SK-MEL-5 (cell line): ENCODE measurements at places on chromosomes 13 and 19. TPM values are rescaled to one million over a fixed set of nuclear protein-coding genes. Genes with fewer than 3 reads are reported as not detected.

CLPTM1 gene
- 24.8 and 35.9 TPM in 2 replicates for total RNA-seq

OR7A5 gene
- 0.43 and 0.79 TPM in 2 replicates for total RNA-seq

NOTCH3 gene
- 1.4 and 1.9 TPM in 2 replicates for total RNA-seq

UPK1A gene
- not detected in 2 replicates for total RNA-seq

KLF5 gene
- 2.6 and 3.7 TPM in 2 replicates for total RNA-seq

CGB5 gene
- not detected in 2 replicates for total RNA-seq

RASAL3 gene
- not detected in 2 replicates for total RNA-seq

ZNF611 gene
- 4.5 and 4.9 TPM in 2 replicates for total RNA-seq

PLEKHG2 gene
- 22.3 and 27.2 TPM in 2 replicates for total RNA-seq

- DNase-seq: no peak
Observed at GRCh38 chr13:48405875-48406274, 7.0 kb downstream of the LPAR6 start.

GRCh38 chr13:104779311-104779993, 1713.2 kb upstream of the SLC10A2 start:
- DNase-seq: no peak

DNA sequence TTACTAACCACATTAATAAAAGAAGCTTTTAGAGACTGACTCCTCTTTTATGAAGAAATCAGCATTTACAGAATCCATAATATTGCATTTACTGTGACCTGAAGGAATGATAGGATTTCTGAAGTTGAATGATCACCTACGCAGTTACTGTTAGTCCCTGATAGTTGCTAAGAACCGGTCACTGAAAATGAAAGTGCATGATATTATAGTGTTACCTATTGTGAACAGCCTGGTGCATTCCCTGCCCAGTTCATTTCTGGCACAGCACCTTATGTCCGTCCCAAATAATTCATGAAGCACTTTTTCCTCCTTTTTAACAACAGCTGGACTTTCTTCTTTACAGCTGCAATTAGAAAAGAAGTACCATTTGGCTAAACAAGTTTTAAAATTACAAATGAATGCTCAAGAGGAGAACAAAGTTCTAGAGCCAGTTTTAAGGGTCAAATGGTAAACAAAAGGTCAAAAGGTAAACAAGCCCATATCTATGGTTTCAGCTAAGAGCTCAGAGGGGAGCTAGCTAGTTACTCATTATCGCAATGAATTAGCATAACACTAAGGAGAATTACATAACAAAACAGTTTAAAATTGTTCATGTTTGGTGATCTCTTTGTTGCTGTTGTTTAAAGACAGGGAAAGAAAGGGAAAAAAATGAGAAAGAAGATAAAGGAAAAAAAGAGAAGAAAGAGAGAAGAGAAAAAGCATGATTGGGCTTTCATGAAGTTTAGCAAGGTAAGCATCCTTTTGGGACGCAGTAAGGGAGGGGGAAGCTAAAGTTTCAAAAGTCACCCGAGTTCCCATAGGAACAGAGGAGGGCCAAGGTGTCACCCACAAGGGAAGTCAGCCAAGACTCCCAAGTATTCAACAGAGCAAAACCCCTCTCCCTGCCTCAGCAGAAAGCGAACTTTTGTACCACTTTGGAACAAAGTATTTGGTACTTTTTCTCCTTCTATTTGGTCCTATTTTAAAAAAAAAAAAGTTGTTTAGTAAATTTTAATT, 50.2 kb downstream of the FLT3 start:
- DNase-seq: no peak

GRCh38 chr13:39311619-39312018, 273.4 kb downstream of the NHLRC3 start:
- DNase-seq: no peak

DNA sequence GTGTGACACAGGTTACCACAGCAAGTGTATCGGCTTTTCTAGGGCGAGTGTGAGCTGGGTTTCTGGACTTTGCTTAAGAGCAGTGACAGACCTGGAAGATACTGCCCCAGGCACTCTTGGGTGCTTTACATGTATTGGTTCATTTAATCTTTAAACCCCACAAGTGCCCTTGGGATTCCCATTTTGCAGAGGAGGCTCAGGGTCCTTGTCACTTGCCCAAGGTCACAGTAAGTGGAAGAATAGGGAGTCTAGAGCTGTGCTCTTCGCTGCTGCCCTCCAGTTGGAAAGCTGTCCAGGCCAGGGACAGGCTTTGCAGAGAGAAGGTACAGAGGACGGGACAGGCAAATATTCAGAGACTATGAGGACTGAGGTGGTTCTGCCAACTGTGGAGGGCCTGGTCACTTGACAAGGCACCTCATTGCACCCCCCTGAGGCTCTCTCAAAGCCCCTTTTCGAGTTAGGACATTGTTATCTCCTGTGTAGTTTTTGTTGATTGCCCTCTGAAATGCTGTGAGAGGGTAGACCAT, 42.4 kb downstream of the BBC3 start:
- no peak for DNase-seq

DNA sequence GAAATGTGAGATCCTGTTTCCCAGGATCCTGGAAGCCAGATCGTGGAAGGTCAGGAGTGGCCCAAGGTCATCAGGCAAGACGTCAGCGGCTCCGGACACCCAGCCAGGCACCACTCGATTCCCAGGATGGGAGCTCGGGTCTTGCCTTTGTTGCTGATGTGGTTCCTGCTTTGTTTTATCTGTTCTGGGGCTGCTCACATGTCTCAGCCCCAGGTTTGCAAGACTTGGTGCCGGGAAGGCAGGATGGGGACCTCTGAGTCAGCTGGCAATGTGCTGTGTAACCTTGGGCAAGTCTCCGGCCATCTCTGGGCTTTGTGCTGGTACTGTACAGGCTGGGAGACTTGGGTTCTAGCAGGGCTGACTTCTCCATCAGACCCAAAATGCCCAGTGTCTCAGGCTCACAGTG, 1.4 kb upstream of the FCHO1 start:
- DNase-seq: no peak

DNA sequence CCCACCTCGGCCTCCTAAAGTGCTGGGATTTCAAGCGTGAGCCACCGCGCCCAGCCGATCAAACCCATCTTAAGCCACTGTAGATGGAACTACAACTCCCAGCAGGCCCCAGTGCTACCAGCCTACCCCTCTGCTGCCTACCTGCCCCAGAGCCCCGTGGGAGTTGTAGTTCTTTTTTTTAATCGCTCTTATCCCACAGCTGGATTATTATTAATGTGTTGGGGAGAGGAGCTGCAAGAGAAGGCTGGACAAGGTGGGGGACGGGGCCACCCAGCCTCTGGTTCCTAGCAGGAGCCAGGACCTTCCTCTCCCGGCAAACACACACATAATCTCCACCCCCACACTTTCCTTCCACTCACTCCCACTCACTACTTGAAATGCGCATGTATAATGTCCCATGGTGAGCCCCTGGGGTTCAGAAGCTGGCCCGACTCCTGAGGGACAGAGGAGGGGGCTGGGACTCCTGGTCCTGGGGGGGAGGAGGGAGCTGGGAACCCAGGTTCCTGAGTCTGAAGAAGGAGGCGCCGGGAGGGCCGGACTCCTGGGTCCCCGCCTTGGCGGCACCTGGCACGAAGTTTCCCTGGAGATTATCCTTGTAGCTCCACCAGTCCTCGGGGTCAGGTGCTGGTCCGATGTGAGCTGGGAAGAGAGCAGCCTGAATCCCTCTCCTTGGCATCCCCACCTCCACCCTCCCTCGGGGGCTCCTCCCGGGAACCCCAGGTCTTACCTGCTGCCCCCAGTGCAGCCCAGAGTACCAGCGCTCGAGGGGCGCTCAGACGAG, 958 bp downstream of the CA11 start:
- DNase-seq: peak; percentile 79

DNA sequence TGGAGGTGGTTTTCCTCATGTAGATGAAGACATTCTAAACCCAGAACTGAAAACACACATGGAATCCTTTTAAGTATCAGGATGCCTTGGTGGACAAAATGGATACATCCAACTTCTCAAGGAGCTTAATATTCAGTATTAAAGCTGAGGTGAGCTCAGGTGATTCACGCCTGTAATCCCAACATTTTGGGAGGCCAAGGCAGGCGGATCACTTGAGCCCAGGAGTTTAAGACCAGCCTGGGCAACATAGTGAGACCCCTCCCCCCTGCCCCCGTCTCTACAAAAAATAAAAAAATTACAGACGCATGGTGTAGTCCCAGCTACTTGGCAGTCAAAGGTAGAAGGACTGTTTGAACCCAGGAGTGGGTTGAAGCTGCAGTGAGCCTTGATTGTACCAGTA, 28.8 kb downstream of the DPRX start:
- no peak for DNase-seq

DNA sequence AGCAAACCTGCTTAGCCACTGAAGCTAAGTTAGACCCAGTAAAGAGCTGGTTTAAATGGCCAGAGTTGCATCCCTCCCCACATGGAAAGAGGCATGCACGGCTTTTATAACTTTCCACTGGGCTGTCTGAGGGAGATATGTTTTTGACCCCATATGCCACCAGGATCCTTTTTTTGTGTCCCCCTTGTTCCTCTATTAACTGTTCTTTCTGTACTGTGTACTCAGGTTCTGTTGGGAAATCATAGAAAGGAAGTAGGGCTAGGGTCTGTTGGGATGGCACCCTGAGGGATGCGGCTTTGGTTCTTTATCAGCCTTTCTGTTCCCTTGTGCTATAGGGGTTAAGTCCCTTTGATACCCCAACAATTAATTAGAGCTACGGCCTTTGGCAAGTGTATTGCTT, 12.2 kb upstream of the TM9SF2 start:
- DNase-seq: no peak

GRCh38 chr19:31392464-31392863, 43.2 kb upstream of the TSHZ3 start:
- DNase-seq: no peak

- DNase-seq: peak; percentile 42
Observed at GRCh38 chr19:44808463-44809371, at the start of gene BCAM. TSS of gene BCAM (plus strand) at chr19:44809103. CDS start at chr19:44809125, 22 bp downstream.

DNA sequence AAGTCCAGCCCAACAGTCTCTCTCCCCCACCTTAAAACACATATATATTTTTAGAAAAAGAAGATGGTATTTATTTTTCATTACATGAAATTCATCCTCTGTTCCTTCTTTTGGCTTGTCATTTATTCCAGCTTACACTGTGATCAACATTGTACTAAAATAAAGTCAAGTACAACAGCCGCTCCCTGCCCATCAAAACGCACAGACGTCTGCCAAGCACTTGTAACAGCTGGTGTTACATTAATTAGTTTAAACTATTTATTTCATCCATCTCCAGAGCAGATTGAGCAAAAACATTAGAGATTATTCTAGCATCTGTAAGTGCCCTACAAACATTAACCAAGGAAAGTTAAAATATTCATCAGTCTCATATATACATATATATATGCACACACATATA, 350.5 kb downstream of the DACH1 start:
- DNase-seq: no peak

DNA sequence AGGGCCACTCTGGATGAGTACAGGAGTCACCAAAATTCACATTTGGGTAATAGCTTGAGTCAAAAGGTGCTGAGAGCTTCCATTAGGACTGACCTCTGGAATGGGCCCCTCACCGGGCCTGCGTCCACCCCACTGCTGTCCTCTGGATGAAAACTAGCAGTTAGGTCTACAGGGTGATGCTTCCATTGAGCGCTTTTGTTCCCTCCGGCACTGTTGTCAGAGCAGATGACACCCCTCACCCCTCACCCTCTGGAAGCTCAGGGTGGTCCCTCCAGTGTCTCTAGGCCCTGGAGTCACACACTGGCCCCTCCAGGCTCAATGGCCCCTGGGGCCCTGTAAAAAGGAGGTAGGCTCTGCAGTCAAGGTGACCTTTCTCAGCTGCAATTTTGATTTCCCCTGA, 187.8 kb upstream of the GPR12 start:
- no peak for DNase-seq

DNA sequence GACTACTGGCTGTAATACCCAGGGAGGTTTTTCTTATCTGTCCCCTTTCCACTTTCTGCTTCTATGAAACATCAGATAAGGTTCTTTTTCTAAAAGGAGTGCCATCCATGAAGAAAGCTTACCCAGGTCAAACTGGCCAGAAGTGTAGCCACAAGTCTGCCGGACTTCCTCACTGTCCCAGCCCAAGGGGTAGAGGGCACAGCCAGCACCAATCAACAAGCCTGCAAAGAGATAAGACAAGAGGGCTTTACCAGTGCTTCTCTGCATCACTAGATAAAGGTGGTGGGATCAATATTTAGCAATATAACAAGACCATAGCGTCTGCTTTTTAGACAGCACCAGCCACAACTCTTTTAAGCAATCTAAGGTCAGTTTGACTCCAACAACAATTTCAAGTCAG, 224.7 kb downstream of the LHFPL6 start:
- no peak for DNase-seq

- peak; percentile 42 for DNase-seq
Observed at GRCh38 chr19:35030257-35031071, at the start of gene SCN1B. TSS of gene SCN1B (plus strand) at chr19:35030470. CDS start at chr19:35030821, 351 bp downstream.

- no peak for DNase-seq
Observed at GRCh38 chr13:27006519-27007161, 165.0 kb downstream of the USP12 start.

- no peak for DNase-seq
Observed at GRCh38 chr13:51907040-51907732, 45.4 kb downstream of the CCDC70 start.

DNA sequence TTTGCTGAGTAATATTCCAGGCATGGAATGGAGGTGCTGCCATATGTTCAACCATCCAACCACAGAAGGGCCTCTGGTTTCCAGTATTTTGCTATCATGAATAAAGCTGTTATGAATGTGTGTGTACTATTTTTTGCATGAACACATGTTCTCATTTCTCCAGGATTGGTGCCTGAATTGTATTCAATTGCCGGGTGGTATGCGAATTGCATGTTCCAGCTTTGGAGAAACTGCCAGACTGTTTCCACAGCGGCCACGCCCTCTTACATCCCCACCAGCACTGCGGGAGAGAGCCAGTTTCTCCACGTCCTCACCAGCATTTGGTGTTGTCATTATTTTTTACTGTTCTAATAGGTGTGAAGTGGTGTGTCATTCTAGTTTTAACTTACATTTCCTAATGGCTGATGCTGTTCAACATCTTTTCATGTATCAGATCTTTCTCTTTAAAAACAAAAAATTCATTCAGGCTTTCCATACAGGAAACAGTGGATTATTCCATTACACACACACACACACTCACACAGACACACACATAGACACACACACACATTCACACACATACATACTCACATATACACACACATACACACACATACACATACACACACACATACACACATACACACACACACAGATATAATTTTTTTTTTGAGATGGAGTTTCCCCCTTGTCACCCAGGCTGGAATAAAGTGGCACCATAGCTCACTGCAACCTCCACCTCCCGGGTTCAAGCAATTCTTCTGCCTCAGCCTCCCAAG, 154.1 kb downstream of the PTPRS start:
- no peak for DNase-seq
